AML-193 (cell line): ENCODE measurements at places on chromosomes 5 and 9.

DNA sequence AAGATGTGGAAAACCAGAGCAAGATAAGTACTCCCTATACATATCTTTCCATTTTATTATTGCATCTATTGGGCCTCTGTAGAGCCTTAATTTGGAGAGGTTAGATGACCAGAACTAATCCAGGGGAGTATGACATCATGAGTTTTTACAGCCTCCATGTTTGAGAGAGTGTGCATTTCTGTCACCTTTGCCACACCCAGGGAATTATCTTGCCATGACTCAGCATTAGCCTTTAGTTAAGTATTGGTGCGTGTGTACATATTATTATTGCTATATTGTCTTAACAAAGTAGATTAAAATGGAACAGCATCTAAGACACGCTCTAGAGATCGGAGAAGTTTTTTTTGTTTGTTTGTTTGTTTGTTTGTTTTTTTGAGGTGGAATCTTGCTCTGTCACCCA lies 27.6 kb downstream of the DIMT1 start:
- DNase-seq = no peak

GRCh38 chr5:43425983-43426382 lies 13.8 kb upstream of the CCL28 start:
- DNase-seq = no peak

DNA sequence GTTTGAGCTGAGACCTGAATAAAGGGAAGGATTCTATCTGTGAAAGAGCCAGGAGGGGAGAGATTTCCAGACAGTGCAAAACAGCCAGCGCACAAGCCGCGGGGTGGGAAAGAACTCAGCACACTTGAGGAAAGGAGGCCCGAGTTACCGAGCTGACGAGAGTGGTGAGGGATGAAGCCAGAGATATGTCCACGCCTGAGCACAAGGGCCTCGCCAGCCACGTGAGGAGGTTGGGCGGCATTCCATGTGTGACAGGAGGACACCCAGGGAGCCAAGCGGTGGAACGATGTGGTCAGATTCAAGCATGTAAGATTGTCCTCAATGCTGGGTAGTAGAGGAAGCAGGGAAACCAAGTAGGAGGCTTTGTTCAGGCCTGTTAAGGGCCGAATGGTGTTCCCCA lies 17.0 kb upstream of the SFXN1 start:
- no peak for DNase-seq

GRCh38 chr5:124460642-124461041 lies 285.8 kb downstream of the ZNF608 start:
- no peak for DNase-seq

- no peak for DNase-seq
Measured at GRCh38 chr9:1532171-1532570, 482.0 kb downstream of the DMRT2 start.

GRCh38 chr5:14967166-14967565 lies 95.6 kb upstream of the ANKH start:
- DNase-seq = no peak

GRCh38 chr9:117624106-117624505 lies 80.1 kb upstream of the TLR4 start:
- no peak for DNase-seq

DNA sequence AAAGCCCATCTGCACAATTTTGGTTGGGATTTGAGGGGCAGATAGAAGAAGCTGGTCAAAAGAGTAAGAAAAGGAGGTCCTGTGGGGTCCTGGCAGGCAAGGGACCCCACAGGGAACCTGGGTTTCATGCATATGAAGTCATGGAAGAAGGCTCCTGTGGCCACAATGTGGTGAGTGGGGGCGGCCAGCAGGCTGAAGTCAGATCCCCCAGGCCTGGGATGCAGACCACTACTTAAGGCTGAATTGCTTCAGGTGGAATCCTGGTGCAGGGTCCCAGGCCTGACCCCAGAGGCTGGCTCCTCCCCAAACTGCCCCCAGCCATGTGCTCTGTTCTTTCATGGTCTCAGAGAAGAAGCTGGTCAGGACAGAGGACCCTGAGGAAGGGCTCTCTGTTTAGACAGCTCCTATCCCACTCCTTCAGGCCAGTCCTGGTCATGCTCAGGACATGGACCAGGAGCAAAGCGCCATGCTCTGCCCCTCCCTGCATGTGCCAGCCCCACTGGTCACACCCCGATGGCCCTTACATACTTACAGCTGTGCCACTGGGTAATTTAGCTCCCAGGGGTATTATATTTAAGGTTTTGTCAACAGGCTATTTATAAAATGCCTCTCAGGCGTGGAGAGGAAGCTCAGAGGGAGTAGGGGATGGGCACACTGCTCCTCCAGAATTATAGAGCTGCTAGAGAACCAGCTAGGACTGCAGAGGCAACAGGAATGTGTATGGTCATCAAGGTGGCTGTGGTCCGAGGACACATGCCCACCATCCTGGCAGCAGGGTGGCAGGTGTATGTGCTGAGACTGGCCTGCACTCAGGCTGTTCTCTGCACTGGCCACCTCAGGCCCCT lies 33.4 kb downstream of the C5orf15 start:
- DNase-seq = no peak

- no peak for DNase-seq
Measured at GRCh38 chr5:116992681-116993080, 418.1 kb upstream of the SEMA6A start.

DNA sequence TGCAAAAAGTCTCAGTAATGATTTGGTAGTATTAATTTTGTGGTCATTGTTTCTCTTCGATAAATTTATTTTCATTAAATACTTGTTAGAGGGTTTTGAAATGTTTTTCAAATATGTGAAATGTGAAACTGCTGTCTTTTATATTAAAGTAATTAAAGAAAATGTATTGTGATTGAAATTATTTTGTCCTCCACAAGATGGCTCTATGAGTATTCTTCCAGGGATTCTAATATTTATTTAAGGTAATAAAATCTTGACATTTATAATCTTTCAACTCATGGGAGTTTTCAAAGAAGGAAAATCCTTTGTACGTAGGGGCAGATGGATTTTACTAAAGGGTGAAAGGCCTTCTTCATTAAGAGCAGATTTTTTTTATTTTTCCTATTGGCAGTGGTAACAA lies 19.3 kb downstream of the ISOC1 start:
- no peak for DNase-seq

DNA sequence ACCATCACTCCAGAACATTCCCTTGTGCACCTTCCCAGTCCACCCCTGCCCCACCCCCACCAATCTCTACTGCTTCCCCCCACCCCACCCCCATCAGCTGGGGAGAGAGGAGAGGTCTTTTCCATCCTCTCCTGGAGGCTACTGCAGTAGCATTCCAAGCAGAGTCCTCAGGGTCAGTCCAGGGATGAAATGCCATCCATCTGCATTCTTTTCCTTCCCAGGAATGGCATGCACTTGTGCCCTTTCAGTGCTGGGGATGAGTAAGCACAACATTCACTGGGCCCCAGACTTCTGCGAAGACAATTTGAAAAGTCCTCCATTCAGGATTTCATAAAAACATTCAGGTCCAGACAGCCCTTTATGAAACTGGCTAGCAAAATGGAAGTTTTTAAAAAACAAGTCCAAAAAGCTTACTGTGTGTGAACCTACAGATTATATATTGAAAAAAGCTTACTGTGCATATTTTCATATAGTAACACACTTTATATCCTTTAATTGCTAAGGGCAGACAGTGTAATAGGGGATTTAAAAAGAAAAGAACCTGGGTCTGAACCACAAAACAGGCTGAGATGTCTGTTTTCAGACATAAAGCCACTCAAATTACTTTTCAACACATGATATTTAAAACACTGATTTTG lies 50.0 kb upstream of the GOLPH3 start:
- no peak for DNase-seq

GRCh38 chr5:81417052-81417451 lies 23.1 kb upstream of the ACOT12 start:
- no peak for DNase-seq

GRCh38 chr5:43101491-43101890 lies 19.2 kb upstream of the ZNF131 start:
- no peak for DNase-seq

- no peak for DNase-seq
Measured at GRCh38 chr9:121345070-121345469, 25.0 kb downstream of the STOM start.

- DNase-seq = peak; percentile 80
Measured at GRCh38 chr5:78905084-78905938, 79.8 kb downstream of the ARSB start.

DNA sequence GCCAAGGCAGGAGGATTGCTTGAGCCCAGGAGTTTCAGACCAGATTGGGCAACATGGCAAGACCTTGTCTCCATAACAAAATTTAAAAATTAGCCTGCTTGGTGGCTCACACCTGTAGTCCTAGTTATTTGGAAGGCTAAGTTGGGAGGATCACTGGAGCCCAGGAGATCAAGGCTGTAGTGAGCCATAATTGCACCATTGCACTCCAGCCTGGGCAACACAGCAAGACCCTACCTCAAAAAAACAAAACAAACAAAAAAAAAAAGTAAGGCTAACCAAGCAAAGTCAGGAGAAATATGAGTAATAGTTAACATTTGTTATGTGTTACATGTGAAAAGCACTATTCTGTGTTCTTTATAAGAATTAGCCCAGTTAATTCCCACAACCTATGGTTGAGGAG lies 74.7 kb downstream of the FOXB2 start:
- DNase-seq = no peak

GRCh38 chr5:89246864-89247263 lies 363.9 kb upstream of the MEF2C start:
- DNase-seq = no peak

GRCh38 chr9:14783358-14783757 lies 60.8 kb upstream of the CER1 start:
- no peak for DNase-seq

GRCh38 chr5:9464478-9464877 lies 81.4 kb downstream of the SEMA5A start:
- DNase-seq = no peak

DNA sequence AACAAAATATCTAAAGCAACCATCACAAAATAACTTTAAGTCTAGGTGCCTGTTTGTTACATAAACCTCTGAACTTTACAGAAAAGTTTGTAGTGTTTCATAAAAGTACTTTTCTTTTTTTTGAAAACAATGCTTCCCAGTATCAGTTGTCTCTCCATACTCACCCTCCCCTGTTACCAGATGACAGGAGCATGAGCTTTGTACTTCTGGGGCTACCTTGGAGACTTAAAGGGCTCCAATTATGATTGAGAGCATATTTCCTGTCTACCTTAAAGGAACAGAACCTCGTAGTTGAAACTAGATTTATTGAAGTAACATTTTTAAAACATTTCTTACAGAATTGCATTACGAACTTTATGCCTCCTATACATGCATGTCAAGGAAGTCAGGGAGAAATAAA lies 55.4 kb upstream of the PPP1R2B start:
- DNase-seq = no peak

GRCh38 chr5:128630121-128630520 lies 92.1 kb upstream of the FBN2 start:
- DNase-seq = no peak

DNA sequence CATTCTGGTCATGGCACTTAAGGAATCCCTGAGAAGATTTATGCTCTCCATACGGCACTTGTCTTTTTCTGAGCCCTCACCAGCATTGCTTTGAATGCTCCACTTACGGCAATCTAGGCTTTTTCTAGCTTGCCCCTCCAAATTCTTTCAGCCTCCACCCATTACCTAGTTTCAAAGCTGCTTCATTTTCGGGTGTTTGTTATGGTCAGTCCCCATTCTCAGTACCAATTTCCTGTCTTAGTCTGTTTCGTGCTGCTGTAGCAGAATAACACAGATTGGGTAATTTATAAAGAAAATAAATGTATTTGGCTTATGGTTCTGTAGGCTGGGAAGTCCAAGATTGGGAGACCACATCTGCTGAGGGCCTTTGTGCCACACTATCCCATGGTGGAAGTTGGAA lies 42.0 kb downstream of the ARHGEF28 start:
- no peak for DNase-seq

DNA sequence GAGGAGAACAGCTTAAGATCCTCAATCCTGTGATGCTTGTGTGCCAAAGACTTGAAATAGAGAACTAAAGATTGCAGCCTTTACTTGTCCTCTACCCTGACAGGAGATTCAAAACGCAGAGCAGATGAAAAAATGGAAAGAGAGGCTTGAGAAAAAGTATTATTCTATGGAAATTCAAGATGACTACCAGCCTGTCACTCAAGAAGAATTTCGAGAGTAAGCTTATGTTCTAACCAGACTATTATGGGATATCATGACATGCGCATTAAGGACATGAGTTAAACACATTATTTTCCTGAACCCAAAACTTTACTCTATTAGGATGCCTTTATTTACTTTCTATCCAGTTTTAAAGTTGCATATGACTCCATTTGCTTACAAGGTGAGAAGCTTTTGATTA lies 46.4 kb downstream of the PKD2L2 start:
- DNase-seq = no peak

DNA sequence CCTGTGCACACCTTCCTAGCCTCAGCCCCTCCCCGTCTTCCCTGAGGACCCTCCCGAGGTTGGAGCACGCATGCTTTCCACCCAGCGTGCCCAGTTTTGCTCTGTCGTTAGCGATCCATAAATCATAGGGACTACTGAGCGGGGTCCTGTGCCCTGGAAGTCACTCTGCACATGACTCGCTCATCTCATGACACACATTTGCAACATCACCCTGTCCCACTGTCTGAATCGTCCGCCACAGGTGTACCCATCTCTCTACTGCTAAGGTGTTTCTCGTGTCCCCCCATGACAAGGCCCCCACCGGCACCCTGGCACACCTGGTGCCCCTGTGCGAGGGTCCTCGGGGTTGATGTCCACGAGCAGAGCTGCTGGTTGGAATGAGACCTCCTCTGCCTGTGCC lies 69.0 kb upstream of the BARHL1 start:
- DNase-seq = no peak

GRCh38 chr9:111474385-111474784 lies 9.8 kb downstream of the ECPAS start:
- DNase-seq = no peak

DNA sequence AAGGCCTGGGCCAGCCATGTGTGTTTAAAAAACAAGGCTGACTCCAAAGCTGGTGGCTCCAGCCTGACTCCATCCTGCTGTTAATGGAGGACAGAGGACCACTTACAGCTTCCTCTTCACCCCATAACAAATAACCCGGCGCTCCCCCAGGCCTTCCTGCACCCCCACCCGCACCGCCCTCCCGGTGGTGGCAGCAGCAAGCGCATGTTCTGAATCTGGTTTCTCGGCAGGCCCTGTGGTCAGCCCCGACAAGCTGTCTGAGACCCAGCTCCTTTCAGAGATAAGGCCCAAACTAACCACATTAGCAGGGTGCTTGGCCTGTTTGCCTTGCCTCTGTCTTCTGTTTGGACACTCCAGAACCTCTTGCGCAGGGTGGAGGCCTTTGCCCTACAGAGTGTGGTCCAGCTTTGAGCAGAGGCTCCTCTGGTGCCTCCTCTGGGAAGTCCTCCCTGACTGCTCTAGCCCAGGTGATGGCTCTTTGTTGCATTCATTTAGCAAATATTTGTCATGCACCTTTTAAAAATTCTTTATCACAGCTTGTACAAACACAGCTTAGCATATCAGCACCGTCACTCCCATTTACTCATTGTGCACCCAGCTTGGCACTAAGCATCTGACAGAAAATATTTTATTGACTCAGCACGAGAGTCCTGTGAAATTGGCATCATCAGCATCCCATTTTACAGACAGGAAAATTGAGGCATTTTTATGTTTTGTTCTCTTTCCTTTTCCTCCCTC lies 78.4 kb downstream of the NDFIP1 start:
- no peak for DNase-seq
